ENCODE measurements at places on chromosomes 16 and 17.

DNA sequence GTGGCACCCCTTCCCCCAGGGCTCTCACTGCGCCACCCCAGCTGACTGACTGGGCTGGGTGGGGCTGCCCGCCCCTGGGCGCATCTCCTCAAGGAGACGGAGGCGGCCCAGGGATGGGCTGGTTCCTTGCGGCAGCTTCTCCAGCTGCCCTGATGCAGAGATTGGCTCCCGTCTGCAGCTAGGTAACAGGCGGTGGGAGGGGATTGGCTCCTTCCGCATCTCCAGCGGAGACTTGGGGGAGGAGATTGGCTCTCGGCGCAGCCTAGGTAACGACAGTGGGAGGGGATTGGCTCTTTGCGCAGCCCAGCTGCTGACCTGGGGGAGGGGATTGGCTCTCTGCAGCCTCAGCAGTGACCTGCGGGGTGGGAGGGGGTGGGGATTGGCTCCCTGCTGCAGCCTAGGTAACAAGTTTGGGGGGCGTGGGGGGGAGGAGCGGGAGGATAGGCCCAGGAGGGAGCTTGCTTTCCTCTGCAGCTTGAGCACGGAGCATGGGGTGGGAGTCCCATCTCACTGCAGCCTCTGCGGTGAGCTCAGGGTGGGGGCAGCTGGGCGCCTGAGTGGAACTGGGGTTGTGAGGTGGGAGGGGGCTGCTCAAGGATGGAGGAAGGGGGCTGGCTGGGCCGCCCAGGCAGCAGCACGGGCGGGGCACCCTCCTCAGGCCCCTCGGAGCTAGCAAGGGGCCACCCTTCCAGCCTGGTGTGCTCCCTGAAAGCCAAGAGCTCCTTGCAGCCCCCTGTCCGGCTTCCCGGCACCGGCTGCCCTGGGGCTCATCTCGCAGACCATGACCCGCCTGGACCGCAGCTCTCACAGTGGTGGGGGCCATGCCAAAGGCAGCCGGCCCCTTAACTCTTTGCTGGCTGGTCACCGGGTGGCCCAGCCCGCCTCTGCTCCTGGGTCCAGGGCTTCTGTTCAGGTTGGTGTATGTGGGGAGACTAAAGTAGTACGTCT, 6.4 kb downstream of the NFE2L1 start:
- DNase-seq = no peak

DNA sequence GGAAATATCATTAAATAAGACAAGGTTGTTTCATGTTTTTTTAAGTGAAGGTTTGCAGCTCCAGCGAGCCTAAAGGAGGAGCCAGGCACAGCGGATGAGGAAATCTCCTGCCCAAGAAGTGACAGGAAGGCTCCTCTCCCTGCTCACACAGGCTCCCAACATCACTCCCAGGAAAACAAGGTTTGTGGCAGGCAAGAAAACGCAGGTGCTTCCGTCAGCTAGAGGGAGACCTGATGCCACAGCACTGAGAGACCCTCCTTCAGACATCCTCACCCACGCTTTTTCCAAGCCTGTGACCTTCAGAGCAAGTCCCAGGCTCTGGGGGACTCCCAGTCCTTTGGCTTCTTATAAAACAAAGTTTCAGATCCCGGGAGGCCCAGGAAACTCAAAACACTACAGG, 89.7 kb downstream of the ZNF423 start:
- DNase-seq = no peak

GRCh38 chr17:2950846-2951245, 112.6 kb downstream of the OR1D5 start:
- DNase-seq = no peak

GRCh38 chr17:7614425-7615264, at the start of gene FXR2:
Gene FXR2 (minus strand): TSS chr17:7614897. CDS start chr17:7614532, 365 bp downstream.
- peak; percentile 100 for DNase-seq

DNA sequence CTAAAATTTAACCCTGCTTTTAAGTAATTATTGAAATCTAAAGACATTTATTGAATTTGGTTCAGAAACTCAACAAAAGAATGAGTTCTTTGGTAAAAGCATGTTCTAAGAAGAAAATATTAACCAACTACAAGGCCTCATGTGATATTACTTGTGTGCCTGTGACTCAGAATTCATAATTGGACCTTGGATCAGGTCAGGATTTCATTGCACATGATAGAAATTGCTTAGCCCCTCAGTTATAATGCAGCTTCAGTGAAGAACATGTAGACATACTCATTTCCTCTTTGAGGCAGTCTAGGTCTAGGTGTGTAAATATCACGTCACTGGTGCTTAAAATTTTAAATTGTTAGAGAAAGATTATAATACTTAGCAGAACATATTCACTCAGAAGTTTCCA, 410.0 kb upstream of the SOX9 start:
- DNase-seq = no peak

DNA sequence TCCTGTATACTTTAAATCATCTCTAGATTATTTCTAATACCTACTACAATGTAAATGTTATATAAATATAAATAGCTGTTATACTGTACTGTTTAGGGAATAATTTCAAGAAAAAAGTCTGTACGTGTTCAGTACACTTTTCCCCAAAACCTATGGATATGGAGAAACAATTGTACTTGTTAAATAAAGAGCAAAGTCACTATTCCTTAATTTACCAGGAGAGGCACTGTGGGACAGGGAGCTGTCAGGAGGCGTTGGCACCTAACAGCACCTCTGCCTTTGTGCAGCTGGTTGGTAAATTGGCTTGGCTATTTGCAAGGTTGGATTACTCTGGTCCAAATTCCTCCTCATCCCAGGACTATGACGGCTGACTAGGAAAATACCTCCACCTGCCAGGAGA, 28.0 kb downstream of the CRHR1 start:
- DNase-seq = no peak

- no peak for DNase-seq
Observed at GRCh38 chr16:87445486-87445885, 47.3 kb downstream of the ZCCHC14 start.

DNA sequence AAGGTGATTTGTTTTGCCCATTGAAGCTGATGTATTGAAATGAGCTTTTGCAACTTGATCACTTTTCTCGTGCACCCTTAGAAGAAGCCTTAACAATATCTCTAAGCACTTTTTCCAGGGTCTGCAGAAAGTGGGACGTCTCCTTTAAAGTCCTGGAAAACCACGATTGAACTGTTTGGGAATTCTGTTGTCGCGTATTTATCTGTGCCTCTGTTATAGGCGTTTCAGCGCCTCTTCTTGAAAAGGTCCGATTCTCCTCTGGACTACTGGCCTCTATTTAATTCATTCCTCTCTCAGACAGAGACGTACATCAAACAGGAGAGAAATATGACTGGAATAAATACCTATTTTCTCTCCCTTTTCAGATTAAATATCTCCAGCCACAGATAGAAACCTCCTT, 262.4 kb upstream of the PSMD7 start:
- DNase-seq = no peak

GRCh38 chr17:68396226-68397107, 60.8 kb downstream of the WIPI1 start:
- DNase-seq = no peak
